Keratinocyte (primary cell): ENCODE measurements at places on chromosomes 6 and 20.

DNA sequence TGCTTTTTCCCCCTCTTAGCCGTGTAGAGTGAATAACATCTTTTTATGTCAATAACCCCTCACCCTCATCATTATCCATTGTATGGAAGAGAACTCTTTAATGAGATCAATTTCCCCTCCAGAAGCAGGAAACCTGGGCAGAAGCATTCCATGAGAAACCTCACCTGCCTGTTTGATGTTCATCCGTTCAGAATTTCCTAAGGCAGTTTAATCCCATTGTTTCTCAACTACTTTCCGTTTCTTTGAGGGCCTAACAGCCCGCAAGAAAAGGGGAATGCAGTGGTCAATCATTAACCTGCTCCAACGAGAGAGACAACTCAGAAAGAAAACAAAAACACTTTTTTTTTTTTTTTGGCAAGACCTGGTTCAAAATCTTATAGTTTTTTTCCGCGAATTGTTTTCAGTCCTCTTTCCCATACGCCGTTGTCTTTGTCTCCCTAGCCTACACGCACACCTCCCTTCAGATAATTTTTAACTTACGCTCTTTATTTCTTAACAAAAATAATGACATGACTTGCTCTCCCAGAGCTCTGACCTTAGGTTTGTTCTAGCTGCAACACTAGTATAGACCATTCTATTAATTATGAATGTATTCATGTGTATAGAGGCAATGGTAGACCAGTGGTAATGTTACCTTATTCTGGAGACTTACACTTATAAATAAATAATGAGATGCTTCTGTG lies 25.6 kb upstream of the ID4 start:
- no peak for DNase-seq

DNA sequence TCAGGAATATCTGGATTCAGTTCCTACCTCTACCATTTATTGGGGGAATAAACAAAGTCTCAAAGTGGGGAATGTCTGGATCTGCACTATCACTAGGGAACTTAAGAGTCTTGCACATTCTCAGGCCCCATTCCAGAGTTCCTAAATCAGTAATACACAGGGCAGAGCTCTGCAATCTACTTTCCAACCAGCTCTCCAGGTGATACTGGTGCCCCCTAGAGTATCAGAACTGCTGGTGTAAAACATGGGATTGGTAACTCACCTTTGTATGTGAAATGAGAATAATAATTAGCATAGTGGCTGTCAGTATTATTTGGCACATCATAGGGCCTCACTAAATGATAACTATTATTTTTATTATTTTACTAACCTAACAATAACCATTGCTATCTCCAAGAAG lies 278.8 kb upstream of the IMPG1 start:
- no peak for DNase-seq

GRCh38 chr6:36204068-36204753 lies 7.7 kb downstream of the BRPF3 start:
- no peak for DNase-seq

GRCh38 chr20:39810309-39810708 lies 848.2 kb downstream of the DHX35 start:
- no peak for DNase-seq

DNA sequence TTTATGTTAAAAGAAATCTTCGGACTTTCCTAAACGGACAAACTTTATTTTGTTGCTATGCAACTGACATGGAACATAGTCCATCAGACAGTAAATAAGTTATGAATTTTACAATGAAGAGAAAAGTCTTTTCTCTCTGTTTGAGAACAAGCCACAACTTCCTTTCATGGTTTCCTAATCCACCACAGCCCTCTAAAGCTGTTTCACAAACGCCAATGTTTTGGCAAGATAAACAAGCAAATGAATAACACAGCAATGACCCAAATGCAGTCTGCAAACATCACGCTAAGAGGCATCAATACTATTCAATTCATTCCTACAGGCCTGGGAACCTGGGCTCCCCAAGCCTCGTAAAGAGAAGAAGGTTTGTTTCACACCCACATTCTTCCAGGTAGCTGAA lies 60.4 kb downstream of the HAO1 start:
- DNase-seq: no peak

- no peak for DNase-seq
Observed at GRCh38 chr20:17646961-17647301, 35.1 kb downstream of the RRBP1 start.

GRCh38 chr20:62318400-62319345 lies 15.9 kb downstream of the ADRM1 start:
- no peak for DNase-seq

- no peak for DNase-seq
Observed at GRCh38 chr6:133333852-133334251, 92.7 kb downstream of the EYA4 start.

DNA sequence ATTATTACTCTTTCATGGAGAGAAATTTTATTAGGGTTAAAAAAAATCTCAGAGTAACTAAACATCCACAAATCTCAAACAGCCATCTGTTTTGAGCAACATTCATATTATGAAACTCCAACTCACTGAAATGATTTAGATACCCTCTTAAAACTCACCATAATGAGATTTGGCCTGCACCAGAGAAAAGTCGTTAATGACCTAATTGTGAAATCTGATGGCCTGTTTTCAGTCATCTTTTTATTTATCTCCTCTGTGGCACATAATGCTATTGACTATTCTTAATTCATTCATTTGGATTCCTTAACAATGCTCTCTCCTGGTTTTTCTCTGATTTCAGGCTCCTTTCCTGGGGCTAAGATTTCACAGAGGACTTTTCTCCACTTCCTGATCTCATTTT lies 192.7 kb downstream of the RNF144B start:
- no peak for DNase-seq
